ENCODE measurements at places on chromosomes 11 and 22. TPM values are rescaled to one million over a fixed set of nuclear protein-coding genes. Genes with fewer than 3 reads are reported as not detected.

Gene FADS3
- polyA plus RNA-seq, result 17.9 TPM

Gene TPBGL
- polyA plus RNA-seq, result 0.07 TPM

GRCh38 chr11:113465786-113466185 is 9.4 kb downstream of the DRD2 start:
- no peak for DNase-seq

- no peak for DNase-seq
Measured at GRCh38 chr22:37764622-37765021, 43.1 kb upstream of the GCAT start.

DNA sequence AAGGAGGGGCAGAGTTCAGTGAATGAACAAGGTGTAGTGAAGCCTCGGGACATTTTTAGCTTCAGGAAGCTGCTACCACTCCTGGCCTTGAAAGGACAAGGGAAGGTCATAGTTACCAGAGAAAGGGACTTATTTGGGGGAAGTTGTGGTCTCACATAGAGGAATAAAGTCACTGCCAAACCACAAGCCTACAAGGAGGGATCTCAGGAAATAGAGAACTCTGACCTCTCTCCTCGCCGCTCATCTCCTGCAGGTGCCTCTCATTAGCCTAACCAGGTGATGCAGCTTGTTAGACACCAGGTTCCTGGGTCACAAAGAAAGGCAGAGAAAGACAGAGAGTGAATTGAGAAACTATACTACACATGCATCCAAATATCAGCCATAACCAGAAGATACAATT is 14.3 kb upstream of the TOLLIP start:
- DNase-seq, result no peak

- DNase-seq, result no peak
Measured at GRCh38 chr11:134823970-134824369, 411.9 kb upstream of the B3GAT1 start.

- DNase-seq, result no peak
Measured at GRCh38 chr11:60485987-60486386, 6.6 kb upstream of the MS4A12 start.

Data from right renal cortex interstitium (tissue), 3 donors.